ENCODE measurements at places on chromosomes 2 and 18.
A peak's percentile ranks its signal among the peaks of the same experiment; 100 is the strongest.

GRCh38 chr2:98308068-98308467 lies 38.2 kb upstream of the CNGA3 start:
- DNase-seq = no peak

DNA sequence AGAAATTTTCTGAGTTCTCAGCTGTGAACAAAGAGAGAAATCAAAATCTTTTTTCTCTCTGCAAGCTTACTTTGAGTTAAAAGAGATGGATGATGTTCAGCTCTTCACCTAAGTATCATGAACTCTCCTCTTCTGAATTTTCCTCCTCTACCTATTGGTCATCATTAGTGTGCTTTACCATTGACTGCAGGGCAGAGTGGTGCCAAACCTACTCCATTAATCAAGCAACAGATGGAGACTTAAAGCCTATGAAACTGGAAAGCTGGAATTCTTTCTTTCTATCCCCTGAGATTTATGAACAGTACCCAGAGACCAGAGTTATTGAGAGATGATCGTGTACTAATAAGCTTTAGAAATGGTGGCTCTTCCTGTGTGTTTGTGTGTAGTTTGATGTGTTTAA lies 31.3 kb upstream of the LINC00305 start:
- DNase-seq = no peak

DNA sequence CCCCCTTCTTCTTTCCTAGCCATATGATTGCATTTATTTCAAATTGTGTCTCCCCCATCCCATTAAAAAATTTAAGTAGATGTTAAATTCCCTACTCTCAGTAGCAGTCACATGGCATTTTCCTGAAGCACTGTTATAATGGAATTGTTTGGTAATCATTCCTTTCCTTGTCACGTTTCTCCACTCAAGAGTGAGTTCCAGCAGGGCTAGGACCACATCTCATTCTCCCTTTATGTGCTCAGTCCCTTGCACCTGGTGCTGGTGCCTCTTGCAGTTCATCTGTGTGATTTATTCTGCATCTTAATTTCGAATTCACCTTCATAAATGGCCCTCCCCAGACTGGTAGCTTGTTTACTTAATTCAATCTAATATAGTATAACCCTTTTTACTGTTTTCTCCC lies 70.3 kb upstream of the NOSTRIN start:
- no peak for DNase-seq

DNA sequence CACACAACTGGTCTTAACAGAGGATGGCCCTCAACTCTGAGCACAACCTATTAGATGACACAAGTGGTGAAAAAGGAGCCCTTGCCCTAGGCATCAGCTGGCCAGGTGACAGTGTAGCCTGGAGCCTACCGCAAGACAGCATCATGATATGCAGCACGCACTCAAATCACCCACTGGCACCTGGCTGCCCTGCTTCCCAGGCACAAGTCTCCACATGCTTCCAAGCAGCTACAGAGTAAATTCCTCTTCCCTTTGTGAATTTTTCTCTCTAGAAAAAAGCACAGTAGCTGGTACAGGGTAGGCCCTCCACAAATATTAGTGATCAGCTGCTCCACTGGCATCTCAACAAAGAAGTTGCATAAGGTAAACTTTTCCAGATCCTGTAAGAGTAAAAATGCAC lies 6.0 kb downstream of the FBXO15 start:
- no peak for DNase-seq

DNA sequence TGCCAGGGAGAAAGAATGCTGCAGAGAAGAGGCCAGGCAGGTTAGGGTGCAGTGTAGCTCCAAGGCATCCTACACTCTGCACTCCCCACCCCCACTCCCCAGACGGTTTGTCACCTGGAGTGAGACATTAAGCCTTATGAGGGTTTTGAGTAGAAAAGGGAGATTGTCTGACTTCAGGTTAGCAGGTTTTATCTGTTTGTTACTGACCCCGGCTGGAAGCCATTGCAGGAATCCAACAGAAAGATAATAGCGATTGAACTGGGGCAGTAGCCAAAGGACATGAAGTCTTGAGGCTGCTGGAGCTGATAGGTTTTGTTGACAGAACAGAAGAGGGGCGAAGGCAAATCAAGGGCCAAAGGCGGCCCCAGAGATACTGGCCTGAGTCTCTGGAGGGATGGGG lies 36.0 kb upstream of the OR6B3 start:
- DNase-seq = no peak

DNA sequence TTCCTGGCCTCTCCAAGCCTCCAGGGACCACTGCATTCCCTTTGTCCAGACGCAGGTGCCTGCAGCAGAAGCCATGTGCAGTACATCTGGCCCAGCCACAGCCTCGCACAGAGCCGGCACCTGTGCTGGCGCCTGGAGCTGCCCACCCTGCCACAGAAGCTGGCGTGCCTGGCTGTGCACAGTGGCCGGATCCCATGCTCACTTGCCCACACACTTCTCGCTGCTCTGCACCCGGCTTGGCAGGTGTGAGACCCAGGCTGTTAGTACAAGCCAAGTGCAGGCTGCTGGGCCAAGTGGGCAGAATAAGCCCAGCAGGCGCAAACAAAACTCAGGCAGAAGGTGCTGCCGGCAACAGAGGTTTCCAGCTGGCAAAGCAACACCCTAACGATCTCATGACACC lies 124.5 kb upstream of the CCDC150 start:
- no peak for DNase-seq

DNA sequence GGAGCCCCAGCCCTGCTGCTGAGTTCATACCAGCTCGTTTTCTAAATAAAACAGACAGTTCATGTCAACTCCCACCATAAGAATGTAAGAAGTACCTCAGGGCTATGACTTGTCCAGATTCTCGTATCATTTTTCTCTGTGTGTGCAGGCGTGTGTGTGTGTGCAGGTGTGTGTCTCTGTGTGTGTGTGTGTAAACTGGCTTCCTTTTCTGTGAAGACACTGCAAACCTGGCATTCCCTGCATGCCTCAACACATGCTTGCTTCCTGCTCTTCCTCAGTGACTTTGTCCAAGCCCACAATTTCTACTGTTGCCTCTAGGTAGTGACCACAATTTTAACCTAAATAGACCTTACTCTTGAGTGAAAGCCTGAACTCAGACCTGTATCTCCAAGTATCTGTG lies 879.0 kb downstream of the SLC4A3 start:
- DNase-seq = no peak

DNA sequence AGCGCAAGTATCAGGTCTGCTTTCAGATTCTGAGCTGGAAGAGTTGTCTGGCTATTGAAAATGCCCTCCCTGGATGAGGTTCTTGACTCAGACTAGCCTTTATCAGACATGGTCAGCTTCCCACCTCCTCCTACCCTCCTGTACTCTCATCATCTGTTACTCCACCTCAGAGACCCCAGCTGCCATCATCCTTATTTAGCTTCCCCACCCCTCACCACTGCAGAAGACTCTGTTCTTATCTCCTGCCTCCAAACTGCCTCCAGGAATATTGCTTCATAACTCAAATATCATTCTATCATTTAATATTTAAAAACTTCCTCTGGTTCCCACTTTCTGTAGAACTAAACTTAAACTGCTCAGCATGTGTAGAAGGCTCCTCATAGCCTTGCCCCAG lies 31.1 kb upstream of the PPP3R1 start:
- no peak for DNase-seq

DNA sequence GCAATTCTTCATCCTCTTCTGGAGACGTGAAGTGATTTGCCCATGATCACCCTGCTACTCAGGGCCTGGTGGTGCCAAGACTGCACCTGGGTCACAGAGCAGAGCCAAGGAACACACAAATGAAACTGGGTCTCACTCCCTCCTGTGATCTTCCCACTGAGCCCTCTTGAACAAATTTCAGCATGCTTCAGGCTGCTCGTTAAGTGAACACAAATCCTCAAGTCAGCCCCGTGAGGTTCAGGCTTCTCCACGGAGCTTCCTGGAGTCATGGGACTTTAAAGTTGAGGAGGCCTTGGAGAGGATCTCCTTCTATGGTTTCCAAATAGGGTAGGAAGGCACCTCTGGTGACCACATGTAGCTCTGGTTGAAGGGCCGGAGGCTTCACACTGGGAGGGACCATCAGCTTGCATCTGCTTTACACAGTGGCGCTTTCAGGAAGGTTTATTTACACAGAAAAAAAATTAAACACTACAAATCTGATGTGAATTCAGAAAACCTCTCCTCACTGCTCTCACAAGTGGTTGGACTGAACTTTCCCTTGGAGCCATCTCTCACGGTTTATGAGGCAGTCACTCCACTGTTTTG lies 255.4 kb downstream of the LOXHD1 start:
- no peak for DNase-seq

DNA sequence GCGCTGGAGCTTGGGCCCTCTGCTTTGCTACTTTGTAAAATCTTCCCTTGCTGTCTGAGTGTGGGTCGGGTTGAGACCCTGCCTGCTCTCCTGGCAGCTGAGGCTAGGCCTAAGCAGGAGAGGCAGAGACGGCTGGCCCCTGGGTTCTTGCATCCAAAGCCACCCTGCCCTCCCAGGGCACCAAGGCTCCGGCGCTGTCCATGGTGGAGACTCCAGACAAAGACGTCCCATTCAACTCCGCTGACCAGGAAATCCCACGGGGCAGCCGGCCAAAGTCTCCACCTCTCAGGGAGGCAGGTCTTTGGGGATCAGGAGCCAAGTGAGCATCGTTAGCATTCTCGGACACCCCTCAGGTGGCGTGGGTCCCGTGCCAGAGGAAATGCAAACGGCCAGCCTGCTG lies 2.6 kb upstream of the PRLH start:
- no peak for DNase-seq

GRCh38 chr2:41950666-41950960 lies 97.2 kb upstream of the PKDCC start:
- DNase-seq = no peak

DNA sequence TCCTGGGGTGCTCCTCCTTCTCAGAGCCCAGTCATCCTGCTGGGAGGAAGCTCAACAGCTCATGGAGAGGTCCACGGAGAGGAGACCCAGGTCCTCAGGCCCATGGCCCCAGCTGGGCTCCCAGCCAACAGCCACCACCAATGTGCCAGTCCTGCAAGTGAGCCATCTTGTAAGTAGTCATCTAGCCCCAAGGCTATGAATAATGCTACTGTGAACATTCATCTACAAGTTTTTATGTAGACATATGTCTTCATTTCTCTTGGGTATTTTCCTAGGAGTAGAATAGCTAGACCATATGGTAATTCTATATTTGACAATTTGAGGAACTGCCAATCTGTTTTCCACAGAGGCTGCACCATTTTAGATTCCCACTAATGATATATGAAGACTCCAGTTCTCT lies 166.1 kb downstream of the MTCL1 start:
- DNase-seq = no peak

DNA sequence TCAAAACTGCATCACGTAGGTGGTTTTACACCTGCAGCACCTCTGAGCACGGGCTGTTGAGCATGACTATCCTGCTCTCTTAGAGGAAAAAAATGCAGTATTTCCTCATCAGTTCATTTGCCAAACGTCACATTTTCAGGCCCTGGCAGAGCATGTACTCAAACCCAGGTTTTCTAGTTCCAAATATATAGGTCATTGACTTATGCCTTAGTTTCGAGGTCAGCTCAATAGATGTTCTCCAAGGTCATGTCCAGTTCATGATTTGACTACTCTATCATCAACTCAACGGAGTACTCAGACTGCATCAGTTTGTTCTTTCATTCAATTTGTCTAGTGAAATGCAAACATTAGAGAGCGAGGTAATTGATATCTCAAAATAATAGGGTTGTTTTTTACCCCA lies 39.3 kb upstream of the STAT1 start:
- no peak for DNase-seq

DNA sequence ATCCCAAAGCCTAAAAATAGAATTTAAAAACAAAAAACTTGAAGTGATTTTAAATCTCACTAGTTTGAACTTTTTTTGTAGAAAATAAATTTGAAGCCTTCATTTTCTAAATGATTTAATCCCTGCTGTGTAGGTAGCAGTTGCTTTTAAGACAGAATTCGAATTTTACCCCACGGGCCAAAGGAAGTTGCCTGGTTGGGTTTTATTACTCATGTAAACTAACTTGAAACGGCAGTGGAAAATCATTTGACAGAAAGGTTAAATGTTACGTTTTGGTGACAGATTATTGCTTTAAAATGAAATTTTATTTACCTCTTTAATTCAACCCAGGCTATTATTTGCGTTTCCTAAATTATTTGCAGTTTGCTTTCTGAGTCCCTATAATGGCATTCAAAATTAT lies 2.0 kb downstream of the MAPRE2 start:
- no peak for DNase-seq

GRCh38 chr2:127083819-127084503 lies 23.0 kb downstream of the BIN1 start:
- DNase-seq = no peak

GRCh38 chr2:74552914-74553811 lies 579 bp downstream of the LOXL3 start:
- DNase-seq = no peak

DNA sequence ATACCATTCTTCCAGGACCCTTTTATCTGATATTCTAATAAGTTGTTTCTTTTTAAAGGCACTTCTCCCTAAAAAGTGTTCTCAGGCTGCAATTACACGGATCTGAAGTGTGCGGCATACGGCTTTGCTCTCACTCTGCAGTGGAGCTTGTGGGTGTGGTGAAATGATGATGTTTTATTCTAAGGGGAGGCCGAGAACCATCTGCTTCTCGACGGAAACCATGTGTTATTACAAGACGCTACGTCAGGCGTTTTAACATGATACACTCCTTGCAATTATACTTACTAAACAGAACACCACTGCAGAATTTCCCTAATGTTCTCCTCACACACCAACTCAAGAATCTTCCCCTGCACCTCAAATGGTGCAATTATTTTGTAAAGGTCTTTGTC lies 34.9 kb upstream of the CTDP1 start:
- no peak for DNase-seq

DNA sequence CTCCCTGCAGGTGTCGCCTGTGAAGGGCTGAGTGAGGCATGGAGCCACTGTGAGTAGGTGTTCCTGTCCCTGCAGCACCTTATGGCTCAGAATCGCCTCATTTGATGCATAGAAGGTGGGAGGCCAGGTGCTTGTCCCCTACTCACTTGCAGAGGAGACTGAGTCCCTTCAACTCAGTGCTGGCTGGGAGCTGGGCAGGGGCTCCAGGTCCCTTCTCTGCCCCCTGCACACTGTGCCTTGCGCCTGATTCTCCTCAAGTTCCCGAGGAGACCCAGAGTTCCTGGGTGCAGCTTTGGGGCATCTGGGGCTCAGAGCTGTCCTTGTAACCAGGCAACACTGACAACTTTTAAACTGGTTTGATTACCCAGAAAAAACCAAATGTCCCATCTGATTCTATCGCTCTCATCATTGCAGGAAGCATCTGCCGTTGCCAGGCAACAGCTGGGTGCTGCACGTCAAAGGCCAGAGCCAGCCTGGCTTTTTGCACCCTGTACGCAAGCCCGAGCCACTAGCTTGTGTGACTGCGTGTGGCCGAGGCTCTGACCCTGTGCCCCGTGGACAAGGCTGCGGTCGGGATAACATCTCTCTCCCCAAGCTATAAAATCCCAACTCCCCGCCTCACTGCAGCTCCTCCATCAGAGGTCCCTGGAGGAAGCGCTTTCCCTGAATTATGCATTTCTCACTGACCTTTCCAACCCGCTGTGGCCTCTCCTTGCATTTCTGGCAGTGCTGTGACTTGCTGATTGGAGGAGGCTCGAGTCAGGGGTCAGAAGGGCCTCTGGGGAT lies 130.8 kb upstream of the HDAC4 start:
- no peak for DNase-seq

- DNase-seq = peak; percentile 37
These were observed 81.0 kb downstream of the SP3 start for GRCh38 chr2:173884025-173884802.

- no peak for DNase-seq
These were observed 40.1 kb downstream of the RHOB start for GRCh38 chr2:20487030-20487391.
